ENCODE measurements at places on chromosomes 6 and 20.

DNA sequence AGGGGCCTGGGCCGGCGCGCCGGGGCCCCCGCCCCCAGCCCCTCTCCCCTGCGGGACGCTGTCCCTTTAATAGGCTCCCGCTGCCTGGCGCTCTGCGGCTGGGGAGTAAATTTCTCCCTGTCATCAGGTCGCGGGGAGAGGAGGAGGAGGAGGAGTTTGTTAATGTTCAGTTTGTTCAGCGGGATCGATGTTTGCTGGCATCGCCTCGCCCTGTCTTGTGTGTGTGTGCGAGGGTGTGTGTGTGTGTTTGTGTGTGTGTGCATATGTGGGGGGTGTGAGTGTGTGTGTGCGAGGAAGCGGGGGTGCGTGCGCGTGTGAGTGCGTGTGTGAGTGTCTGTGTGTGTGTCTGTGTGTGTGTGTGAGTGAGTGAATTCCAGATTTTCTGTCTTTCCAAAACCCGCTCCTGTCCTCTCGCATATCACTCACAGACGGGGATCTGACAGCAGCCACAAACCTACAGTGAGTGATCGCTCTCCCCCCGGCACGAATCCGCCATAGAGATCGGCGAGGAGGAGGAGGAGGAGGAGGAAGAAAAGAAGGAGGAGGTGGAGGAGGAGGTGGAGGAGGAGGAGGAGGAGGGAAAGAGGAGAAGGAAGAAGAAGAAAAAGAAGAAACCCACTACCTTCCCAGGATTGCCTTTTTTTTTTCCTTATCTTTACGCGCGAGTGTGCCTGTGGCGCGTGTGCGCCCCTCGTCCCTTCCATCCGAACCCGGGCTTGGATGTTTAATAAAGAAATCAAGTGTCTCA is at the start of gene TSHZ2:
TSHZ2 (plus strand) TSS at position 169 of the 748 bp plus-strand sequence. CDS start 936 bp downstream, outside the sequence.
- no peak for DNase-seq

- DNase-seq, result no peak
Measured at GRCh38 chr20:61753987-61754956, 311.4 kb downstream of the TAF4 start.

DNA sequence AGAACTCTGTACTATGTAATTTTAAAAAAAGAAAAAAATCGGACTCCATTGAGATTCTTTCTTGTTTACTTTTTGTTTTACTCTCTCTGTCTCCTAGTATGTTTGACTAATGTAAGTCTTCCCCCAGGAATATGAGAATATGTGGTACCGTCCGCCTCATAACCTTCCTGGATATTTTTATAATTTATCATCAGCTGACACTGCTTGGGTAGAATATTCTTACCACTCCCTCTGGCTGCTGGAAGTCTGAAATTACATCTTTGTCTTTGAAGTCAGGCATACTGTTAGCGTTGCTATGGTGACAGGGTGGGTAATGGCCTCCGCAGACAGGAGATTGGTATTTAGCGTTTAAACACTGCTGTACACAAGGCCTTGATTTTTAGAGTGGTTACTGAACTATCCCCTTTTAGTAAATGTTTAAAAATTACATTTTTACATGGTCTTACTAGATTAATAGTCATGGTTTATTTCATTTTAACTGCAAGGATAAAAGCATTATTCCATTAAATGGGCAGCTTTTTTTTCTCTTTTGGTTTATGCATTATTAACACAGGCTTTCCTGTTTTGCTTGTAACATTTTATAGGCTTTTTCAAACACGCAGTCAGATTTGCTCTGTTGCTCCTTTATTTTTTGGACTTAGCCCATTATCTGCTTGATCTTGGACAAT is 176.4 kb downstream of the ARID1B start:
- no peak for DNase-seq

- peak; percentile 7 for DNase-seq
Measured at GRCh38 chr6:89313006-89313405, 2.1 kb downstream of the GABRR2 start.

DNA sequence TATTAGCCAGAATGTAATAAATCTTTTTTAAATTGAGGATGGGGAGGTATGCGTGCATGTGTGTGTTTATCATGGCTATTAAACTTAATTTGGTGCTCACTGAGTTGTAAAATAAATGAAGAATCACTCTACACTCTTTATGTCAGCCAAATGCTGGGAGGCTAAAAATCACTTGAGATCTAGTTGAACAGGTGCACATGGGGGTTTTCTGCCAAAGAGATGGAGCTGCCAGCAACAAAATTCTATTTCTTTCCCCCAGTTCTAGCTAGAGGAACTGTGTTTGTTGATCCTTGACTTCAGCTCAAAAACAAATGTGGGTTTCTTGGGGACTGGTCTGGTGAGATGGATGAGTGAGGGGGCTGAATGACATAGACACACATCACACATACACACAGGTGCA is 183.3 kb upstream of the BTBD3 start:
- DNase-seq, result no peak

GRCh38 chr6:148926478-148926877 is 179.6 kb downstream of the UST start:
- no peak for DNase-seq

DNA sequence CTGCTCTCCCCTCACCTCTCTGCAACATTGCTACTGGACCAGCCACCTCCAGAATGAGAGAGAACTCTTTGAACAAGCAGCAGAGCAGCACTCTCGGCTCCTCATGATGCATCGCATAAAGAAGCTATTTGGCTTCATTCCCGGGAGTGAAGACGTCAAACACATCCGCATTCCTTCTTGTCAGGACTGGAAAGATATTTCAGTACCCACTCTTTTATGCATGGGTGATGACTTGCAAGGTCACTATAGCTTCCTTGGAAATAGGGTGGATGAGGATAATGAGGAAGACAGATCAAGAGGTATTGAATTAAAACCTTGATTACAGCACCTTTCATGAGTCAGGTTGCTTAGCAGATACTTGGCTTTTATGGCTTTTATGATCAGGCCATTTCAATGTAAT is 4.3 kb downstream of the CALHM4 start:
- DNase-seq, result no peak
